ENCODE measurements at places on chromosomes 6 and 20.

DNA sequence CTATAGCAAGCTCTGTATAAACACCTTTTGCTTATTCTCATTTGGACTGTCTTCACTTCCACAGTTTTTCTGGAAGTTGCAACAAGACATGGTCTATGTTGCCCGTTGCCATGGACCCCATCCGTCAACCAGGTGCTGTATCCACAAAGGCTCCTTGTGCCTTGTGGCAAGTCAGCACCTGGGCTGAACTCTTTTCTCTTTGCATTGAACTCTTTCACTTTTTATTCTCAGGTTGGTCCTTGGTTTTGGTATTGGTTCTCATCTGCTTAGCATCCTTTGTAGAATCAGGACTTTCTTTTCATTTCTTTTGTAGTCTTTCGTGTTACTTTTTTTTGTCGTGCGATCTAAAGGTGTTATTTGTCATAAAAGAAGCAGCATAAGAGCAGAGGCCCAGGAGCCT, 5.0 kb upstream of the GSTA1 start:
- DNase-seq: no peak

GRCh38 chr6:149723771-149724417, 6.0 kb upstream of the LATS1 start:
- DNase-seq: no peak

DNA sequence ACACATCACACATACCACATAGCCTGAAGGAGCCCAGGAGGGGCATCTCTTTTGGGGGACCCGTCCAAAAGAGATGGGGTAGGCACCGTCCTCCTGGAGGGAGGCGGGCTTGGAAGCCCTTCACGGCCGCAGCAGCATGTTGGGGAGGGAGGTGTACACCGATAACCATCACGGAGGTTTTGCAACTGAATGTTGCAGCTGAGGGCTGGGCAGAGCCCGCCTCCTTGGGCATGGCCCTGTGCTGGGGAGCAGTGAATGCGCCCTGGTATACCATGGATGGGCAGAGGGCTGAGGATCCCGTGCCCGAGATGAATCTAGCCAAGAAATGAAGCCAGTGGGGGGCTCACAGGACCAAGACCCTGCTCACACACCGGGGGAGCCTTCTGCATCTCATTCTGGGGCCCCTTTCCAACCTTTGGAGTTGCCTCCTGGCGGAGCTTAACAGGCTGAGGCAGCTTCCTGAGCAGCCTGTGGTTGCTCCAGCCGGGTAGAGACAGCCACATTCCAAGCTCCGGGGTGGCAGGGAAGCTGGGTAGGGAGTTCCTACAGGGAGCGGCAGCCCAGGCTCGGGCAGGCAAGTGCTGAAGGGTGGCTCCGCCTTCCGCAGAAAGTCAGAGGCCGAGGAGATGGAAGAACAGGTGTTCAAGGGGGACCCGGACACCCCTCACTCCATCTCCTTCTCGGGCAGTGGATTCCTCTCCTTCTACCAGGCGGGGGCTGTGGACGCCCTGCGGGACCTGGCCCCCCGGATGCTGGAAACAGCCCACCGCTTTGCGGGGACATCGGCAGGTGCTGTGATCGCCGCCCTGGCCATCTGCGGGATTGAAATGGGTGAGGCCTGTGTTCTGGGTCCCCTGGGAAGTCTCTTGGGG, at the start of gene PNPLA1:
Gene PNPLA1 (plus strand): TSS at position 227 of the 872 bp plus-strand sequence. CDS start 400 bp downstream, at position 627.
- DNase-seq: no peak

GRCh38 chr20:14764511-14765369, 427.3 kb upstream of the FLRT3 start:
- DNase-seq: no peak

GRCh38 chr20:10761786-10762185, 88.0 kb upstream of the JAG1 start:
- peak; percentile 9 for DNase-seq

DNA sequence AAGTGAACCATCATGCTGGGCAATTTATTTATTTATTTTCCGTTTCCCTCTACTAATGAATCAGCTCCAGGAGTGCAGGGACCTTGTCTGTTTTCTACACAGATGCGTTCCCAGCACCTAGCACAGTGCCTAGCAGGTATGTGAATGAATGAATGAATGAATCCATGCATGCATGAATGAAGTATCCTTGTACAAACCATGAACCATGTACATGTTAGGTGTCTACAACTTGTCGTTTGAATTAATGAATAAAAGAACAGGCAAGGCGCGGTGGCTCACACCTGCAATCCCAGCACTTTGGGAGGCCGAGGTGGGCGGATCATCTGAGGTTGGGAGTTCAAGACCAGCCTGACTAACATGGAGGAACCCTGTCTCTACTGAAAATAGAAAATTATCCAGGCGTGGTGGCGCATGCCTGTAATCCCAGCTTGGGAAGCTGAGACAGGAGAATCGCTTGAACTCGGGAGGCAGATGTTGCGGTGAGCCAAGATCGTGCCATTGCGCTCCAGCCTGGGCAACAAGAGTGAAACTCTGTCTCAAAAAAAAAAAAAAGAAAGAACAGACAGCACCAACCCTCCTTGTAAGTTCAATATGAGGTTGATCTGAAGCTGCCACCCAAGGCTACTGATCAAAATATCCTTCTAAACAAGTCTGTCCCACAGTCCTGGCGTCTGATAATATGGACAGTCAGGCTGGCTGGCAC, 27.3 kb upstream of the SLC9A8 start:
- DNase-seq: no peak

Data from thoracic aorta (tissue), 2 donors.